ENCODE measurements at places on chromosomes 3 and 15.

DNA sequence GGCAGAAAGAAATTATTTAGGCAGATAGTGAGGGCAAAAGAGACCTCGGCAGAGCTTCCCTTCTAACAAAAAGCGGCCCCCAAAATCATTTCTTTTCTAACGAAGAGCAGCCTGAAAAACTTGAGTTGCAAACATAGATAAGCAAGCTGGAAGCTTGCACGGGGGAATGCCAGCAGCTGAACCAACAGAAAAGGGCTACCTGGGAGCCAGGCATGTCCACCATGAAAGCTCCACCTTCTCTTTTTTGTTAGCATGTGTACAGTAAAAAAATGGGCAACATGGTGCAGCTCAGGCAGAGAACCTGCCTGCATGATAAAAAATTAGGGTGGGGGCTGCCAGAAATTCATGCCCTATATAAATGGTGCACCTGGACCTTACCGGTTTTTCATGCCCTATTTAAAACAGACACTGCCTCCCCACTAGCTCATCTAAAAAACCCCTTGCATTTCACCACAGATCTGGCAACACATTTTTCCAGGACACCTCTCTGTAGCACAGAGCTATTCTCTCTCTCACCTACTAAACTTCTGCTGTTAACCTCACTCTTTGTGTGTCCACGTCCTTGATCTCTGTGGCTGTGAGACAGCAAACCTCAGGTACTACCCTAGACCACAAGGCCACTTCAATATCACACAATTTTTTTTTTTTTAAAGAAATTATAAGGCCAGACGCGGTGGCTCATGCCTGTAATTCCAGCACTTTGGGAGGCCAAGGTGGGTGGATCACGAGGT is 18.7 kb downstream of the SLC33A1 start:
- no peak for ATAC-seq

GRCh38 chr3:46995901-46996562 is 16.6 kb downstream of the NBEAL2 start:
- ATAC-seq, result no peak

- no peak for ATAC-seq
These were observed 754.1 kb downstream of the GRM7 start for GRCh38 chr3:7615043-7615442.

- ATAC-seq, result no peak
These were observed 47.7 kb downstream of the CYP11A1 start for GRCh38 chr15:74319596-74320351.

Data from SK-N-SH treated with all-trans-retinoic acid at 6 μM for 48 hours (cell line).